ENCODE measurements at places on chromosomes 6 and 20. TPM values are rescaled to one million over a fixed set of nuclear protein-coding genes. Genes with fewer than 3 reads are reported as not detected.

- DNase-seq: no peak
Observed at GRCh38 chr6:169590376-169590939, 111.4 kb downstream of the WDR27 start.

GRCh38 chr6:132648828-132649227 is 10.2 kb downstream of the TAAR1 start:
- DNase-seq: no peak

DNA sequence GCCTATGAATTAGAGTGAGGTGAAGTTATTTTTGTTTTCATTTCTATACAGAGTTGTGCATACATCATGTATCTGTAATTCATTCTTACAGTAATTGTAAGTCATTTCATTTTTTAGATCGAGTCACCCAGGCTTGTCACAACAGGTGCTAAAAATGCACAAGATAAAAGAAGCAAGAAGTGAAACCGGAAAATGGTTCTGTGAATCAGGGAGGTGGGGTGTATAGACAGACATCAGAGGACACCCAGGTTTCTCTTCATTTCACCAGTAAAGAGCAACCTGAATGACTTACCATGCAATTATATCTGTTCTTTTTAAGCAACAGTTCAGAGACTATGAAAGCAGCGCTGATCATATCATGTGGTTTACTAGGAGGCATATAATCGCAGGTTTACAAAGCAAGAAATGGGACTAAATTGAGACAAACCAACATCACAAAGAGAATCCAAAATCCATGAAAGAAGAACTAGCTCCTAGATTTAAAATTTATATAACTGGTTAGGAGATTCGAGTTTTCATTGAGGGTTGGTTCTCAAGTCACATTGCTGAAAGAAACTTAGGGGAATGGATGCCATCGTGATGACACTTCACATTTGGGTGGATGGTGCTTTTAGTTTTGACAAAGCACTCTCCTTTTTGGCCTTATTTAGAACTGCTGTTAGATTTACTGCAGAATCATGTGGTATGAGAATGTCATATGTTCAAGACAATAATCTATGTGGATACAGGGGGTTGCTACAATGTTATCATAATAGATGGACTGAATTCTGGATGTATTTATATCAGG is 27.9 kb upstream of the TBC1D7 start:
- no peak for DNase-seq

GRCh38 chr20:57736738-57737347 is 27.0 kb upstream of the PMEPA1 start:
- no peak for DNase-seq

- peak; percentile 31 for DNase-seq
Observed at GRCh38 chr20:38730989-38731737, 6.9 kb downstream of the SLC32A1 start.

- no peak for DNase-seq
Observed at GRCh38 chr6:5936631-5937030, 70.1 kb downstream of the NRN1 start.

DNA sequence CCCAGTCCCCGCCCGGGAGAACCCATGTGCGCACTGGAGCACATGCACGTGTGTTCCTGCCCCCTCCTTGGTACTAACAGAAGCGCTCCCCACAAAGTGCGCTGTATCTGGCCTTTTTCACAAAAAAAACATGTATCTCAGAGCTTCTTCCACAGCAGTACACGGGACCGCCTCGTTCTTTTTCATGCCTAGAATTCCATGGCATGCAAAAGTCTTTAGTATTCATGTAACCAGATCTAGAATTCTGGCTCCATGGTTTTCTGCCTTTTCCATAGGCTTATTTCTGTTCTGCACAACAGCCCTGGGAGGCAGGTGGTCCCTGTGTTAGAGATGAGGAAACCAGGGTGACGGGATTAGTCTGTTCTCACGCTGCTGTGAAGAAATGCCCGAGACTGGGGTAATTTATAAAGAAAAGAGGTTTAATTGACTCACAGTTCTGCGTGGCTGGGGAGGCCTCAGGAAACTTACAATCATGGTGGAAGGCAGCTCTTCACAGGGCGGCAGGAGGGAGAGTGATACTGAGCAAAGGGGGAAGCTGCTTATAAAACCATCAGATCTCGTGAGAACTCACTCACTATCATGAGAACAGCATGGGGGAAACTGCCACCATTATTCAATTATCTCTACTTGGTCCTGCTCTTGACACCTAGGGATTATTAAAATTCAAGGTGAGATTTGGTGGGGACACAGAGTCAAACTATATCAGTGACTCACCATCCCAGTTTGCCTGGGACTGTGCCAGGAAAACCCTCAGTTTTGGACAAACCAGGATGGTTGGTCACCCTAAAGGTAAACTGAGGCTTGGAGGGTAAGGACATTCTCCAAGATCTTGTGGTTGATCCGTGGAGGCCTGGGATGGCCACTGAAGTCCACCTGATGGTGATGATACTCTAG is 41.0 kb downstream of the C20orf203 start:
- no peak for DNase-seq

GRCh38 chr20:20012541-20012940 is 4.6 kb upstream of the NAA20 start:
- no peak for DNase-seq

- no peak for DNase-seq
Observed at GRCh38 chr6:28446818-28447511, 3.7 kb upstream of the ZSCAN23 start.

GRCh38 chr6:10723567-10723881 is 654 bp downstream of the TMEM14C start:
- no peak for DNase-seq

GRCh38 chr20:24582373-24583168 is 113.1 kb downstream of the SYNDIG1 start:
- DNase-seq: no peak

DNA sequence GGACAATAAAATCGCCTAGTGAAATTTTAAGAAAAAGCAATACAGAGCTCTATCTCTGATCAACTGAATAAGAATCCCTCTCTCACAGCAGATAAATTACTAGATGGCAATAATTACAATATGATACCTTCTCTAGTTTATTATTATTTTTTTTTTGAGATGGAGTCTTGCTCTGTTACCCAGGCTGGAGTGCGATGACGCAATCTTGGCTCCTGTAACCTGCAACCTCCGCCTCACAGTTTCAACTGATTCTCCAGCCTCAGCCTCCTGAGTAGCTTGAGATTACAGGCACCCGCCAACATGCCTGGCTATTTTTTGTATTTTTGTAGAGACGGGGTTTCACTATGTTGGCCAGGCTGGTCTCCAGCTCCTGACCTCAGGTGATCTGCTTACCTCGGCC is 129.3 kb upstream of the PTCHD4 start:
- DNase-seq: no peak

DNA sequence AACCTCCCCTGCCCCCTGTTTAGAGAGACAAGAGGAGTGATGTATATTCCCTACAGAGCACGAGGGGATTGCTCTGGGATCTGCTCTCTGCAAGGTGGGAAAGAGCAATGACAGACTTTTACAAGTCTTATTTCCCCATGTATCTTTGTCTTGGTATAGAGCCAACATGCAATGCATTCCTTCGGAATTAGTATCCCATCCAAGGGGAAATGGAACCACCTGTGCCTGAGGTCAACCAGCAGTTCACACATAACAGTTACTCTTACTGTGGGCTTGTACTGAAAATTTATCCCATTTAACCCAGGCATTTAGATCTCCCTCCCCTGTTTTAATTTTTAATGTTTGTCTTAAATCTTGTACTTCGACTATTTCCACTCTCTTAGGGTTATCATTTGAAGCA is 250.4 kb downstream of the C6orf118 start:
- peak; percentile 47 for DNase-seq

DNA sequence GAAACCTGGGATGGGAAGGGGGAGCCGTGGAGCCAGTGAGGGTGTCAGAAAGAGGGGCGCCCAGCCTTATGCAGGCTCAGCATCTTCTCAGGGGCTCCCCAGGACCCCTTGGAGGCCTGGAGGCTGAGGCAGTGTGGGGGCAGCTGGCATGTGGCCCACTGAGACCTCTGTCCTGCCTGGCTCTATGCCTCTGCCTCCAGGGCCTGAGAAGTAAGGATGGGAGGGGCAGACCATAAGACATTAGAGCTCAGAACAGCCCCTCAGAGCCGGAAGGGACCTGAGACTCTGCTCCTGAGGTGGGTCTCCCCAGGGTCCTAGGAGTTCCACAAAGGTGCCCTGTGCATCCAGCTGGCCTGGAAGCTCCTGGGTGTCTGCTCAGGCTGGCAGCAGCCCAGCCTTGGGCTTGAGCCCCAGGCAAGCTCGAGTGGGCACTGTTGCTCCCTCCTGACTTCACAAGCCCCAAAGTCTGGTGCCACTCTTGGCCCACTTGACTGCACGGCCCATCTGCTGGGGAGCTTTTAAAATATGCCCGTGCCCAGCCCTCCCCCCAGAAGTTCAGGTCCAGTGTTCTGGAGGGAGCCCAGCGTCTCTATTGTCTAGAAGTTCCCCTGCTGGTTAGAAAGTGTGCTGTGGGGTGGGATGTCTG is 126.8 kb downstream of the GRM4 start:
- DNase-seq: no peak

DNA sequence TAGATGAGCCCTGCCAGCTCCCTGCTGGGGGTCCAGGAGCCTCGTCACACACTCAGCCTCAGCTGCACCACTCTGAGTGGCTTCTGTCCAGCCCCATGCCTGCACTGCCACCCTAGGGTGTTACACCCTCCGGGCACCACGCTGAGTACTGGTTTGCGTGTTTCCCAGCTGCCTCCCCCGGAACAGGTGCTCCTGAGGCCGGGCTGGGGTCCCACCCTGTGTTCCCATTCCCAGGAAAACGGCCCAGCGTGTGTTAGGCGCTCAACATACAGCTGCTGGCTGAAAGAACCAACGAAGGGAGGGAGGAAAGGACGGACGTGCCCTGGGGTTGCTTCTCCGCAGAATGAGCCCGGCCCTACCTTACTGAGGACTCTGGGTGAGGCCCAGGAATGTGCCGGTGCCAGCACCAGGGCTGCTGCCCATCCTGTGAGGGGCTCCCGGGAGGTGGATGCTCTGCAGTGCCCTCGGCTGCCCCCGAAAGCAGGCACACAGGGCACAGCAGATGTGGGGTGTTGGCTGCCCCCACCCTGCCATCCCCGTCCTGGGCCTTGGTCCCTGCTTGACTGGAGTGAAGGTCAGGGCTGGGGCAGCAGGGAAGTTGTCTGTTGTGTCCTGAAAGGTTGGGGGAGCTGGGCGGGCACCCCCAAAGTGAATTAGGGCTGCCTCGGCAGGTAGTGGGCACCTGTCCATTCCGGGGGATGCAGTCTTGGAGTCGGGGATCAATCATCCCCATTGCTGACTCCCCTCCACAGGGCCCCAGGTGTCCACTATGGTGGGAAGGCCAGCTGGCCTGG is 16.3 kb downstream of the LAMA5 start:
- DNase-seq: no peak

- DNase-seq: no peak
Observed at GRCh38 chr20:1905693-1906092, 10.5 kb downstream of the SIRPA start.

GRCh38 chr6:135128268-135128914 is 52.7 kb upstream of the MYB start:
- DNase-seq: no peak

Gene TMEM244
- not detected for total RNA-seq

Gene NUS1
- 13.1 TPM for total RNA-seq

Gene SCRT2
- total RNA-seq: not detected

Gene LTA
- total RNA-seq: not detected

Gene HLA-DQA1
- not detected for total RNA-seq

Gene SOX18
- total RNA-seq: 1.9 TPM

Gene TRIM40
- not detected for total RNA-seq

Gene PNPLA1
- not detected for total RNA-seq

Gene HRH3
- not detected for total RNA-seq

Gene OXT
- not detected for total RNA-seq

Gene C6orf15
- 2.4 TPM for total RNA-seq

All from A172 (cell line).